ENCODE measurements at places on chromosomes 2 and 18.

DNA sequence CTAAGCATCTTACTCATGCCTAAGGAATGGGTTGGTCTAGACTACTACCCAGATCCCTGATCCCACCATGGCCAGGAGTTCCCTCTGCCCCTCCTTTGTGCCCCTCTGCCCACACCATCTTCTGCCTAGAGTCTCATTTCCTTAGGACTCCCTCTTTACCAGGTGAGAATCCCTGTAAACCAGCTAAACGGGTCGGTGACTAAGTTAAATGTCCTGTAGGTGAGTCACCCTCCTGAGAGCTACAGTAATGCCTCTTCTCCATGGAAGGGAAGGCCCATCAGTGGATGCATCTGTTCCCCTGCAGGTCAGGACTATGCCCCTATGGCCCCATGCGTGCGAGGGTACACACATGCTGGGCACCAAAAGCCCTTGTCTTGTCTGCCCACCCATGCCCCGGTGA is 25.4 kb downstream of the PTGR3 start:
- no peak for DNase-seq

DNA sequence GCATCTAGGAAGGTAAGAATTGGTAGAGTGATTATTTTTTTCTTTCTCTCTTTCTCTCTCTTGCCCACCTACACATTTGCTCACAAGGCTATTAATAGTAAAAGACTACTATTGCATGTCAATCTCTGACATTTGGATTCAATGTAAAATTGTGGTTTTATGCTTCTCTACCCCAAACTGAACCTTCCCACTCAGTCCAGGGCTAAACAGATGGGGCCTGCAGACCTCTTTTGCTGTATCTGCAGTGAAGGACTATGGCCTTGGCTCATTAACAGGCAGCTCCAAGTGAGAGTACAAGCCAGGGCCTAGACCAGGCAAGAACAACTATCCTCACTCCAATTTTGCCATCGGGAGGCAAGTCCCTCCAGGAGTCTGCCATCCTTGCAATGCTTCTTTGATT is 68.3 kb upstream of the ARL4C start:
- DNase-seq = no peak

DNA sequence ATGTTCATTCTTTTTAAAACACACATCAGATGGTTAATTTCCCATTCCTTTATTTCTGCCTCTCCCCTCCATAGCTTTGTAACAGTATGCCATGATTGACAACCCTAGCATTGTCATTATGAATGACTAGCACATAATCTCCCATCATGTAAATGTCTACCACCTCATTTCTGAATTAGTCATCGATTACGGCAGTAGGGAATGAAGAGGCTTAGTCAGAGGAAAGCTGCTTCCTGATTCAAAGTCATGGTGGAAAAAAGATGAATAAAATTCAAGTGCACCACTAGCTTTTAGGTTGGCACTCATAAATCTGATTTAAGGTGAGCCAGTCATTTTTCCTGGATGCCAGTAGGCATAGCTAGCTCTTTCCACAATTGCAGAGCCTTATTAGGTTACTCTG is 19.1 kb upstream of the ACMSD start:
- DNase-seq = no peak

DNA sequence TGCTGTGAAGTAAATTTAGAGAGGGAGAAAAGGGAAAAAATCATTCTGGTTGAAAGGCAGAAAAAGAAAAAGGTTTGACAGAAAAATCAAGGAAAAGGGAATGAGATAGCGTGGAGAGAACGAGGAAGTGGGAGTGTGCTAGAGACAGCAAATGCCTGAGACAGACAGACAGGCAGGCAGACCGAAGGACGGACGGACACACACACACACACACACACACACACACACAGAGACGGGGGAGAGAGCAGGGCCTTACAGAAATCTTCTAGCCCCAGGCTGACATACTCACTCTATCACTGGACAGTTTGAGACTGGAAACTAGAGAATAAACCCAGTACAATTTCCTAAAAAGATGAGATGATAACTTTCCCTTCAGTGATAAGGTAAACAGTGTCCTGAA is 238.4 kb downstream of the ZNF521 start:
- no peak for DNase-seq

- no peak for DNase-seq
Observed at GRCh38 chr2:102473020-102473419, at the start of gene SLC9A4. SLC9A4 (plus strand) TSS chr2:102473226; CDS start chr2:102473760, 534 bp downstream.

GRCh38 chr2:88829607-88830463 is 138.4 kb downstream of the RPIA start:
- DNase-seq = no peak

GRCh38 chr2:198499539-198499938 is 695.1 kb downstream of the PLCL1 start:
- no peak for DNase-seq

GRCh38 chr18:72325307-72325706 is 218.8 kb downstream of the CBLN2 start:
- no peak for DNase-seq

DNA sequence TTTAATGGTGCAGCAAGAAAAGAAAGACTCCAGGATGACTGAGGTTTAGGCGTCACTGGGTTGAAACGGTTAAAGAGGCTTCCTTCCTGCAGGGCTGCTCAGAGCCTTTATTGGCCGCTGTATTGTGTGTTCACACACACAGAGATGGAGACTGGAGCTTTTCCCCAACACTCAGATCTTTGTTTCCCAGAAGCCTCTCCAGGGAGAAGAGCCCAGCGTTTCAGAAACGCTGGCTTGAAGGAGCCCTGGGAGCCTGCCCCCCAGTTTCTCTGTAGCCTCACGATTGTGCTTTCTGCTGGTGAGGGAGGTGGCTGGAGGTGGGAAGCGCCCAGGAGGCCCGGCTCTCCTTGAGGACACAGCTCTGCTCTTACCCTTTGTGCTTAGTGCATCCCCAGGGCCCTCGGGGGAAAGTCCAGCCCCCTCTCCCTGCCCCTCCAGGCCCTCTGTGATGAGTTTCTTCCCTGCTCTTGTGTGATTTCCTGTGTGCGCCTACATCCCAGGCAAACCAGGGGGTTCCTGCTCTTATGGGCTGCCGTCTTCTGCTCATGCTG is 37.1 kb downstream of the RRM2 start:
- no peak for DNase-seq

DNA sequence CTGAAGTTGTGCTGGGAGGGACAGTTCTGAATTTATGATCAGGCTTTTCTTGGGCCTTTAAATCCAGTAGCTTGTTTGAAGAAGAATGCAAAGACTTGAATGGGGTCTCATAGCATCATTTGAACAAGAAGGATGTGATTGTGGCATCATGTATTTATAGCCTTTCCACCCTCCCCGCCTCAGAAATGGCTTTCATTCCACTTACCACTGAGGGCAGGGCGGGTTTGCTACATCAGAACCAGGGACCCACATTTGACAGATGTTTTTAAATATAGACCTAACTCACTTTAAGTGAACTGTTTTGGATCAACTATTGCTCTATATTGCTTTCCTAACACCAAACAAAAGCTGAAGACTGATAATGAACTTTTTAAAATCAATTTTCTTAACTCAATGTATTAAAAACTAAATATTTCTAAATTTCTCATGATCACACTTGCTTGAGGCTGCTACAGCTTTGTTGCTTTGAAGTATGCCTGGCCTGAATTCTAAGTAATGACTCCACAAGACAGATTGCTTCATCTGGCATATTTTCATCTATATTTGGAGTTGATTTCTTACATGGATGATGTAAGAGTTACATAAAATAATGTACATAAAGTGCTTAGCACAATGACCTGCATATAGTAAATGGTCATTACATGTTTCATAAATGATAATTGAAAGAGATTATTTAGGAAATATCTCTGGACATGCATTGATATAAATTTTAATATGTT is 1552.9 kb upstream of the SLC39A10 start:
- no peak for DNase-seq

- no peak for DNase-seq
Observed at GRCh38 chr2:133240491-133241223, 327.6 kb downstream of the NCKAP5 start.

GRCh38 chr2:70939839-70940580 is 4.3 kb downstream of the ATP6V1B1 start:
- no peak for DNase-seq

- DNase-seq = no peak
Observed at GRCh38 chr2:207480521-207481040, 49.2 kb upstream of the CREB1 start.

Data from GOT3 (cell line).